ENCODE measurements at places on chromosomes 7 and 10. TPM values are rescaled to one million over a fixed set of nuclear protein-coding genes. Genes with fewer than 3 reads are reported as not detected.

DNA sequence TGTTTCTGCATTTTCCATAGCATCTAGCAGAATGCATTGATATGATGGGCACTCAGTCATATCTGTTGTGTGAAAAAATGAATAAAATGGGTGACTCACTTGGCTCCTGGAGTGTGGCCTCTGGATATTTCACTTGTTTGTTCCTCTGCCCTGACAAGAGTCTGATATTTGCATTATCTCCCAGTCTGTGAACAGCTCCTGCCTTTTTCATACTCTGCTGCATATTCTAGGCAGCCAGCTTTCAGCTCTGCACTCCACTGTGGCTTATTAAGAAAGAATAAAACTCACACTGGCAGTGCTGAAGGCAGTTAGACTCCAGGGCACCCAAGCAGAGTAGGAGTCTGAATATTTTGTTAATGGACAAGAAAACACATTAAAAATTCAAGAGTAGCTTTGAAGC is 623.9 kb downstream of the SORCS1 start:
- no peaks in the 10 kb centered on the region for H3K27me3 ChIP-seq
- no peak overlapping the region for H3K4me3 ChIP-seq
- DNase-seq: no peak
- H3K4me1 ChIP-seq: no peaks in the 10 kb centered on the region
- no peak overlapping the region for H3K27ac ChIP-seq

DNA sequence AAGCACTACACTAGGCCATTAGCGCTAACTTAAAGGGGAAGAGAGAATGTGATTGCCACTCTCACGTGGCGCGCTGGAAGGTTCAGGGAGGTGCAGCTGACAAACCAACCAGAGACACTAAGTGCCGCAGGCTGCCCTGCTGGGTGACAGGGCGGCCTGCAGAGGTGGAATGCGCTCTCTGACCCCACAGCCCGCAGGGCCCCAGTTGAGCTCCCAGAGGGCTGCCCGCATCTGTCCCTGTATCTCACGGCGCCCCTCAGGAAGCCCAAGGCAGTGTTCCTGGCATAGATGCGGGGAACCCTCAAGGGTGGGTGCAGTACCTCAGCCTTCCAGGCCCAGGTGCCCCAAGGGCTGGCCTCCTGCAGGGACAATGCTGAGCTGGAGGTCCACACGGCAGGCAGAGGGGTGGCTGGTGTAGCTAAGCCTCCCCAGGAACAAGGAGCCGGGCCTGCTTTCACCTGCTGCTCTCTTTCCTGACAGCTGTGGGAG is 66.6 kb downstream of the CALML3 start:
- peaks cover 74% of the 10 kb centered on the region for H3K4me1 ChIP-seq
- no peak for DNase-seq
- no peak overlapping the region for H3K27ac ChIP-seq
- H3K27me3 ChIP-seq: no peaks in the 10 kb centered on the region

Gene FGFBP3
- not detected for total RNA-seq

GRCh38 chr10:18397906-18398305 is 253.5 kb downstream of the NSUN6 start:
- no peaks in the 10 kb centered on the region for H3K4me1 ChIP-seq
- no peak for DNase-seq
- no peak overlapping the region for H3K27ac ChIP-seq

Gene INSIG1
- total RNA-seq: 36.4 TPM

Gene COL26A1
- not detected for total RNA-seq

Gene GDF10
- not detected for total RNA-seq

DNA sequence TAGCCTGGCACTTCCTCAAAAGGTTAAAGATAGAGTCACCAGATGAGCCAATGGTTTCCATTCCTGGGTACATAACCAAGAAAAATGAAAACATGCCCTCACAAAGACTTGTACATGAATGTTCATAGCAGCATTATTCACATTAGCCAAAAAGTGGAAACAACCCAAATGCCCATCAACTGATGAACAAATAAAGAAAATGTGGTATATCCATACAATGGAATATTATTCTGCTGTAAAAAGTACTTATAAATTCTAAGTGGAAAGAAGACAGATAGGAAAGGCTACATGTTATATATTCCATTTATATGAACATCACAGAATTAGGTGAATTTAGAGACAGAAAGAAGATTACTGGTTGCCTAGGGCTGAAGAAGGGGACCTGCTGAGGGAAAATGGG is 10.7 kb upstream of the SLC16A9 start:
- H3K27me3 ChIP-seq: 0 out of 2 replicates have a peak, but pooled peaks cover 3% of the 10 kb centered on the region
- no peak for DNase-seq
- H3K4me1 ChIP-seq: no peaks in the 10 kb centered on the region
- no peak overlapping the region for H3K4me3 ChIP-seq
- H3K36me3 ChIP-seq: no peaks in the 10 kb centered on the region

- no peaks in the 10 kb centered on the region for H3K27me3 ChIP-seq
- no peaks in the 10 kb centered on the region for H3K4me1 ChIP-seq
- no peak overlapping the region for H3K4me3 ChIP-seq
- no peak overlapping the region for H3K27ac ChIP-seq
- H3K36me3 ChIP-seq: no peaks in the 10 kb centered on the region
Observed at GRCh38 chr10:85916994-85917573, 449.5 kb downstream of the GRID1 start.

Gene PDE1C
- not detected for total RNA-seq

GRCh38 chr7:138981332-138982203 is at the start of gene KIAA1549:
Gene KIAA1549 (minus strand): TSS chr7:138981389. CDS start chr7:138981269, 120 bp downstream.
- H3K4me1 ChIP-seq: peaks cover 21% of the 10 kb centered on the region
- no peak within 1 kb of the TSS for H3K27ac ChIP-seq
- no peaks in the 10 kb centered on the region for H3K36me3 ChIP-seq
- peak; percentile 62 for DNase-seq
- peak within 1 kb of the TSS; percentile 68 for H3K4me3 ChIP-seq
- peaks cover 6% of the 10 kb centered on the region for H3K27me3 ChIP-seq

Gene TAS2R41
- not detected for total RNA-seq

Gene NYAP1
- total RNA-seq: 0.63 TPM

DNA sequence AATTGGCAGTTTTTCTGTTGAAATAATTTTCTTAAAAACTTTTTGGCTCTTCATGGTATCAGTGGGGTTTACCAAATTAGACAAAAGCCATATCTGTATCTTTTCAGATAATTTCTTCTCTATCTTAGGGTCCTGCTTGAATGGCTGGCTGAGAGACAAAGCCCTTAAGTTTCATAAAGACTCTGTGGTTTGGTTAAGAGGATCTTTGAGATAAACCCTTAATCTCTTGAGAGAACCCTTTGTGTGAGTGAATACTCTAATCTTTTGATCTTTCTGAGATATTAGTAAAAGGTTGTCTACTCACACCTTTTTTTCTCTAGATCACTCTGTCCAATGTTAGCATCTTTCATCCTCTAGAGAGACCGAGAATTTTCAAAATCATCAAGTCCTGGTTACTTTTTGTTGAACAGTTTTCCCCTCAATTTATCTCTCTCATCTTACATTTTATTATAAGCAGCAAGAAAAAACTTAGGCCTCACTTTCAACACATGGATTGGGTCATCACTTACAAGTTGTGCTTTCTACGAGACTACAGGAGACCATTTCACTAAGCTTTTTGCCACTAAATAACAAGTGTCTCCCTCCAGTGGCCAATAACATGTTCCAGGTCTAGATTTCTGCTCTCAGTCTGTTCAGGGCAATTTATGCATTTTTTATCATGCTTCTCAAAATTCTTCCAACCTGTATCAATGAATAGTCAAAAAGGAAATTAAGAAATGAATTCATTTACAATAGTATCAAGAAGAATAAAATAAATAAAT is 28.4 kb downstream of the DNAJC9 start:
- no peak overlapping the region for H3K27ac ChIP-seq
- DNase-seq: no peak
- H3K36me3 ChIP-seq: peaks cover 13% of the 10 kb centered on the region
- H3K4me3 ChIP-seq: no peak overlapping the region
- no peaks in the 10 kb centered on the region for H3K4me1 ChIP-seq

GRCh38 chr7:101200862-101201599 is at the start of gene MOGAT3:
Gene MOGAT3 (minus strand): TSS chr7:101201036. CDS start chr7:101200854, 182 bp downstream.
- 0 out of 2 replicates have a peak, but pooled peaks cover 4% of the 10 kb centered on the region for H3K4me1 ChIP-seq
- peaks cover 3% of the 10 kb centered on the region for H3K36me3 ChIP-seq
- no peak within 1 kb of the TSS for H3K27ac ChIP-seq
- H3K27me3 ChIP-seq: peaks cover 43% of the 10 kb centered on the region

DNA sequence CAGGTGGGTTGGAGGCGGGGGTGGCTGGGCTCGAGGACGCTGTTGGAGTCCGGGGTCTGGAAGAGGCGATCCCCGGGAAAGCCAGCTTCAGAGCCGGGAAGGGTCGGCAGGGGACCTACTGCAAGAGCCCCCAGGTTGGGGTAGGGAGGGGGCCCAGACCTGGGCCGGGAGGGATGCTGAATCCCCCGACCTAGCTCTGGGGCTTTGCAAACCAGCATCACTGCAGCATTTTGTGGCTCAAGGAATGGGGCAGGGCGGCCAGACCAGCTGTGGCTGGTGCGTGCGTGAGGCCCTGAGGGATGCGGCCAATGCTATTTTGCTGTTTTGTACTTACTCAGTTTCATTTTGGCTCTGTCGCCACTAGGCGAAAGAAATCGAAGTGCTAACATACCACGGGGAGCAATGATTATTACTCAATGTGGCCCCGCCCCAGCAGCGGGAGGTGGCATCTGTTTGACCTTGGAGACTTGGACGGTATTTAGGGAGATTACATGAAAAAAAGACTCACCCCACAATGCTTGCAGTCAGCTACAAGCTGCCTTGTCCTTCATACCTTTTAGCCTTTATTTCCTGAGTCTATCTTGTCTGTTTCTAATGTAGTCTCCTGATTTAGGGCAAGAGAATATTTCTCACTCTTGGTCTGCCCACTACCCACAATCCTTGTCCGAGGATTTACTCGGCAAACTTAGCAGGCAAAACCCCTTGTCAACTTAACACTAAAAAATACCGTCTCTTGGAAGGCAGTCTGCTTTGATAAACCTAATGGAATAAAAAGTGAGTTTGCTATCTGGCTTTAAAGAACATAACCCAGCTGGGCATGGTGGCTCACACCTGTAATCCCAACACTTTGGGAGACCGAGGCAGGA is 16.2 kb downstream of the HSPB1 start:
- H3K4me3 ChIP-seq: peak overlapping the region; percentile 49
- peak; percentile 71 for DNase-seq
- H3K4me1 ChIP-seq: peaks cover 20% of the 10 kb centered on the region

GRCh38 chr7:106486331-106486730 is 174.6 kb downstream of the CCDC71L start:
- H3K27me3 ChIP-seq: no peaks in the 10 kb centered on the region
- no peak for DNase-seq
- peak overlapping the region; percentile 74 for H3K27ac ChIP-seq
- peaks cover 5% of the 10 kb centered on the region for H3K36me3 ChIP-seq
- H3K4me1 ChIP-seq: peaks cover 32% of the 10 kb centered on the region
- no peak overlapping the region for H3K4me3 ChIP-seq

GRCh38 chr7:34158368-34159153 is 253.2 kb downstream of the BMPER start:
- H3K4me1 ChIP-seq: no peaks in the 10 kb centered on the region
- no peak overlapping the region for H3K27ac ChIP-seq
- H3K36me3 ChIP-seq: no peaks in the 10 kb centered on the region
- no peak overlapping the region for H3K4me3 ChIP-seq
- H3K27me3 ChIP-seq: no peaks in the 10 kb centered on the region
- no peak for DNase-seq

DNA sequence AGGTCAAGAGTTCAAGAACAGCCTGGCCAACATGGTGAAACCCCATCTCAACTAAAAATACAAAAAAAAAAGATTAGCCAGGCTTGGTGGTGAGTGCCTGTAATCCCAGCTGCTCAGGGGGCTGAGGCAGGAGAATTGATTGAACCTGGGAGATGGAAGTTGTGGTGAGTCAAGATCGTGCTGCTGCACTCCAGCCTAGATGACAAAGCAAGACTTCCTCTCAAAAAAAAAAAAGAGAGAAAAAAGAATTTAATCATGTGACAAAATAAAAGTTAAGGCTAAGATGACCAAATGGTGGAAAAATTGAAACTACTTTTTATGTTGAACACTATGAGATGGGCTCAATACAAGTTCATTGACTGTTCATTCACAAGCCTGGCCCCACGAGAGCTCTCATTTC is 141.1 kb upstream of the WDR11 start:
- H3K36me3 ChIP-seq: no peaks in the 10 kb centered on the region
- H3K4me1 ChIP-seq: no peaks in the 10 kb centered on the region
- H3K4me3 ChIP-seq: no peak overlapping the region
- no peak for DNase-seq
- H3K27me3 ChIP-seq: peaks cover 11% of the 10 kb centered on the region
- no peak overlapping the region for H3K27ac ChIP-seq
